Fibroblast of upper back skin (primary cell): ENCODE measurements at places on chromosomes 1 and 21.

DNA sequence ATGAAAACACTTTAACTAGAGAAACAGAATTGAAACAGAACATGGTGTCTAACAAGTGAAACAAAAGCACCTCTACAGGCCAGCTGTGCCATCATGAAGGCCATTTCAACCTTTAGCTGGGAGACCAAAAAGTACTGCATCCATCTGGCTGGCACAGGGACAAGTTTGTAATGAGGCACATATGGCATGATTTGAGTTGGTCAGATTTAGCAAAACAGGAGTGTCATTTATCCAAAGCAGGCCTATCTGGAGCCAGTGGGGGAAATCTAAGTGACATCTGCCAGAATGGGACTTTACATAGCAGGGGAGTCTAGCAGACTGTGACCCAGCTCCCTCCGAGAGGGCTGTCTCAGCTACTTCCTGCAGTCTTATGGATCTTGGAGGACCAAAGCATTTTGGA, 51.9 kb downstream of the DNTTIP2 start:
- peak; percentile 45 for DNase-seq

- DNase-seq: peak; percentile 34
Observed at GRCh38 chr1:154344977-154345837, 19.9 kb downstream of the ATP8B2 start.

- peak; percentile 12 for DNase-seq
Observed at GRCh38 chr1:75796376-75797272, at the start of gene MSH4. Gene MSH4, plus strand, starts transcription at chr1:75796882. Its CDS starts 104 bp downstream, at chr1:75796986.

DNA sequence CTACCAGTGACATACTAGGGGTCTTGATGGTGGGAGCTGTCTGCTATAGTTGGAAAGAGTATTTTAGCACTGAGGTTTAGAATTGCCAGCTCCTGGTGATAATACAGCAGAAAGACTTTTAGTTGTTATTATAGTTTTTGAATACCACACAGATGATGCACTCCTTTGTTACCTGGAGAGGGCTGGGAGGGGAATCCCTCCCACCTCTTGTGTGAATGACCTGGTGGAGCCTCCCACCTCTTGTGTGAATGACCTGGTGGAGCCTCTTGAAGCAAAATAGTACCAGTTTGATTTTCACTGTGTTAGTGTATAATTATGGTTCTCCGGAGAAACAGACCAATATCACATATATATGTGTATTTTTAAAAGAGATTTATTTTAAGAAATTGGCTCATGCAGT, 3.3 kb downstream of the DISP1 start:
- DNase-seq: no peak

GRCh38 chr1:221868593-221869303, 126.9 kb upstream of the DUSP10 start:
- DNase-seq: peak; percentile 82

GRCh38 chr1:90716552-90717355, at the start of gene BARHL2:
Gene BARHL2, minus strand, starts transcription at chr1:90717302. Its CDS starts 107 bp downstream, at chr1:90717195.
- DNase-seq: no peak

GRCh38 chr1:22594396-22594795, 31.1 kb downstream of the EPHA8 start:
- no peak for DNase-seq

DNA sequence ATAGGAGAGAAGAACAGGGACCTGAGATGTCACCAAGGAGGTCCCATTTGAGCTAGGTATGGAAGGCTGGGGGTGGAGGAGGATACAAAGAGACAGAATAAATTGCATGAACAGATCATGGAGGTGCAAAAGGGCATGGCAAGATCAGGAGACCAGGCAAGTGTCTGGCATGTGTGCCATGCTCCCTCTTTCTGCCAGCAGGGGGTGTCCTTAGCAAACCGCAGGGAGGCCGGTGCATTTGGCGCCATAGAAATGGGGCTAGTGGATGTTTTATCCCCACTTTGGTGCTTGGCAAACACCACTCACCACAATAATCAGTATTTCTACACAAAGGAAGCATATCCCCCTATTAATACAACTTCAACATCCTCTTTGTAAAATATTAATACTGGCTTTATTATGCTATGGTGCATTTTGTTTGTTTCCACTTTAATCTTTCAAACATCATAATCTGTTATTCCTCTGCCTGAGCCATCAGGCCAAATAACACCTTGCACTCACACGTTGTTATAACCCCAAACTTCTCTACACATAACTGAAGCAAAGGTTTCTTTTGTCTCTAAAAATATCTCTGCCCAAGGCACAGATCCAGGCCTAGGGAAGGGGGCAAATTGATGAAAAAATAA, 25.9 kb downstream of the S100A6 start:
- peak; percentile 41 for DNase-seq

GRCh38 chr1:1968767-1969504, 34.6 kb downstream of the CFAP74 start:
- DNase-seq: no peak

- DNase-seq: no peak
Observed at GRCh38 chr1:28056129-28056925, 32.1 kb downstream of the EYA3 start.

DNA sequence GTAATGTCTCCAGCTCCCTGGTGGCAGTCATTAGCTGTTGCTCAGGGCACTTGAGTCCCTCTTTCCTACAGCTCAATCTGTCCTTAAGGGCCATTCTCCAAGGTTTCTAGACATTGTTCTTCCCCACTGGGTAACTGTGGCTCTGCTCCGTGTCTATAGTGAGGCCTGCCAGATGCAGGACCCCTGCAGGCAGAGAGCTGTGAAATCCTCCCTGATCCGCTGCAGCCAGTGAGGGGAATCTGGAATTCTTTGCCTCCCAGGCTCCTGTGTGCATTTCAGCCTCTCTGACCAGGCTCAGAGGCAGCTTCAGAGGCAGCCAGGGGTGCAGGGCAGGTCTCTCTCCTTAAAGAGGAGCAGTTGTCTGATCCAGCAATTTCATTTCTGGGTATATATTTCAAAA, 14.4 kb upstream of the IGSF21 start:
- DNase-seq: no peak

GRCh38 chr1:162187687-162188276, 118.3 kb downstream of the NOS1AP start:
- no peak for DNase-seq

GRCh38 chr21:39251326-39251725, 62.1 kb downstream of the BRWD1 start:
- peak; percentile 7 for DNase-seq

DNA sequence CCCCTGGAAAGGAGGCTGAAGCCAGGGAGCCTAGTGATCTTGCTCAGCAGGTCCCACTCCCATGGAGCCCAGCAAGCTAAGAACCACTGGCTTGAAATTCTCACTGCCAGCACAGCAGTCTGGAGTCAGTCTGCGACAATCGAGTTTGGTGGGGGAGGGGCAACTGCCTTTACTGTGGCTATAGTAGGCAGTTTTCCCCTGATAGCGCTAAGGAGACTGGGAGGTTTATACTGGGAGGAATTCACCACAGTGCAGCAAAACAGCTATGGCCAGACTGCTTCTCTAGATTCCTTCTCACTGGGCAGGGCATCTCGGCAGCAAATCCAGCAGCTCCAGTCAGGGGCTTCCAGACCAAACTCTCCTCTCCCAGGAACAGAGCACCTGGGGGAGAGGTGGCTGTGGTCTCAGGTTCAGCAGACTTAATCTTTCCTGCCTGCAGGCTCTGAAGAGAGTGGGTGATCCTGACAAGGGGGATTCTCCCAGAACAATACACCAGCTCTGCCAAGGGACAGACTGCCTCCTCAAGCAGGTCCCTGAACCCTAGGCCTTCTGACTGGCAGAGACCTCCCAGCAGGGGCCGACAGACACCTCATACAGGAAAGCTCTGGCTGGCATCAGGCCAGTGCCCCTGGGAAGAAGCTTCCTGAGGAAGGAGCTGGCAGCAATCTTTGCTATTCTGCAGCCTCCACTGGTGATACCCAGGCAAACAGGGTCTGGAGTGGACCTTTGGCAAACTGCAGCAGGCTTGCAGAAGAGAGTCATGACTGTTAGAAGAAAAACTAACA, 548.5 kb upstream of the NEGR1 start:
- DNase-seq: no peak

DNA sequence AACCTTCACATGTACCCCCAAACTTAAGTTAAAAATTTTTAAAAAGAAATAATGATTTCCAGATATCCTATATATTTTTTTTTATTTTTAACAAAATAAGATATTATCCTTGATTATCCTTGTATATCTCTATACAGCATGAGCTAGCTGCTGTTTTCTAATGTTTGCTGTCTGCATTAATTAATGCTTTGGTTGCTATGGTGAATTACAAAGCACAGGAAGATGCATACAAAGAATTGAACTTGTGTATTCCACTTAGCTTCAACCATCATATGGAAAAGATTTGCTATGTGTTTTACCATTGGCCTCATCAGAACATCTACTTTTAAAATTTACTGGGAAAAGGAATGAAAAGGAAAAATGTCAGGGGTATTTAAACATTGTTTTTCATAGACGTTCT, 35.4 kb downstream of the VPS45 start:
- no peak for DNase-seq

DNA sequence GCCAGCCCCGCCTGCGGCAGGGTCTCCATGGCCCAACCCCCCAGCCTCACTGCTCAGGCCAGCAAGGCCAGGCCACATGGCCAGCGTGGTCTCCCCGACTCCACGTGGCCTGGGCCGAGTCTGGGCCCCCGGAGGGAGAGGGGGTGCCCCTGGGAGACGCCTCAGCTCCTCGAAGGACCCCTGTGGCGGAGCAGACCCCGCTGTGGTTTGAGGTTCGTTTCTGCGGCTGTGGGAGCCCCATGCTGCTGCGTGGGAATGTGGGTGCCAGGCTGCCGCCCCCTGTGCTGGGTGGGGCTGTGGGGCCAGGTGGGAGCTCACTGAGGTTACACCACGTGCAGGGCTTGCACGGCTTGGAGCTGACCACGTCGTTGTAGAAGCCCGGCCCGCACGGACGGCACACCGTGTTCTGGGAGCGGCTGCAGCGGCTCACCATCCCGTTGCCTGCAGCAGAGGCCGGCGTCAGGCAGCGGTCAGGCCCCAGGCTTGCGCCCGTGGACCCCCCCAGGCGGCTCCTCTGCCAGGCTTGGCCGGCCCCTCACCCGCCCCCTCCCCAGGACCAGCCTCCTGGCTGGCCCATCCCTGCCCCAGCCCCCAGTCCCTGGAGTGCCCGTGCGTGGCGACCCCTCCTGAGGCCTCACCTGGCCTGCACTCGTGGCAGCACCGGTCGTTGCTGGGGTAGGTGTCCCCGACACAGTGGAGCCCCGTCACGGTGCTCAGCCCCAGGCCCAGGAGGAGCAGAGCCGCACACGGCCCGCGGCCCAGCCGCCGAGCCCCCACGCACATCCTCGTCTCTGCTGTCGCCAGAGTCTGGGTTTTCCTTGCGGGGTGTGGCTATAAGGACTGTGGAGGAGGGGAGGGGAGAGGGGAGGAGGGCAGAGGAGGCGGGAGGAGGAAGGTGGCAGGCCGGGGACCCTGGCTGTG, at the start of gene TNFRSF4:
TSS of gene TNFRSF4 (minus strand) at position 809 of the 921 bp plus-strand sequence. CDS start at position 783, 26 bp downstream.
- no peak for DNase-seq

GRCh38 chr1:172069534-172069933, 228.2 kb downstream of the DNM3 start:
- DNase-seq: peak; percentile 40

DNA sequence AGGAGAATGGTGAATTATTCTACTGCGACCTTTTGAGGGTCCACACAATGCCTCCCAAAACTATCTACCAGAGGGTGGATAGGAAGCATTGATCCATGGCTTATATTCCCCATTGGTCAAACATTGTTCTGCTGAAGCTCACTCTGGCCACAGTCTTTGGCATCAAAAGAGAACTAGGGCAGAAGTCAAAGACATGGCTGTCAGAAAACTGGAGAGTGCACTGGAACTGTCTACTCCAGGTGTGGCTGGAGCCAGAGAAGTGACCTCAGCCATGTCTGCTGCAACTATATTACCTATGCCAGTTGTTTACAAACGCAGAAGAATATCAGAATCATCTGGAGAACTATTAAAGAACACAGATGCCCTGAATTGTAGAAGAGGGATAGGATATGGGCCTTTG, 238.7 kb upstream of the USP25 start:
- no peak for DNase-seq

DNA sequence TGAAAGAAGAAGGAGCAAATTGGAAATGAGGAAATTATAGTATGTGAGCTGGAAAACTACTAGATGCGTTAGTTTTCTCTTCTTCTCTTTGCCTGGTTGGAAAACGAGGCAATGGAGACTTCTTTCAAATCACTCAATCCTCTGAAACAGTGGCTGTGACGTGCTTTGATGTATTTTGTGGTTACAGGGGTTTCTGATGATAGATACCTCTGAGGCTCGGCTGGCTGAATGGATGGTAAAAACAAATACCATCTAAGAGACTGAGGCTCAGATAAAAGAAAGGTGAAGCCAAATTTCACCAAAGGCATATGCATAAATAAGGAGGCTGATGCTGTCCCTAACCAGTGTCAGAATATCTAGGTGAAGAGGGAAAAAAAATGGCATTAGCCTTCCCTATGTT, 15.1 kb downstream of the MAB21L3 start:
- no peak for DNase-seq

GRCh38 chr1:160662910-160663309, 16.1 kb upstream of the SLAMF1 start:
- DNase-seq: no peak

- DNase-seq: no peak
Observed at GRCh38 chr1:10188133-10188650, 22.2 kb upstream of the KIF1B start.

DNA sequence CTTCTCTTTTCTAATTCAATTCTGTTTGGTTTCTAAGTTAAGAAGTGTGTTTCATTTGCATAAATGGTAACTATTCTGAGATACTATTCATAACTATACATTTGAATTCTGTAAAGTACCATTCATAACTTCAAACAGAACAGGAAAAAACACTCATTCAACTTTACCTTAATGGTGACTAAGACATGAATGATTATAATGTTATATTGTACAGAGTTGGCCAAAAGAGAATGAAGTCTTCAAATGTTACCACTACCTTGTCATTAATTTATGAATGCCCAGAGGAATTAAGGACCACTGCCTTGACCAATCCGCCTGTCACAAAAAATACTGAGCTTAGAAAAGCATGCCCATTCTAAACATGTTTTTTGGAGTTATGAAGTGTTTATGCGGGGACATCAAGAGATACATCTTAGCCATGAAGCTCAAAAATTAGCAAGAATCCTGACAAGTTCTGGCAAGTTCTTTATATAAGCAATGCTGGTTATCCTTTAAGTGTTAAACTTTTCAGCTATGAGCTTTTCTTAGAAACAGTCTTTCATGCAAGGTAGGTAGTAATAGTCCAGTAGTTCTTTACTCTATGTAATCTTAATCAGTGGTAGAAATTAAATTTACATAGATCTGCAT, 7.9 kb downstream of the WASF2 start:
- no peak for DNase-seq

- no peak for DNase-seq
Observed at GRCh38 chr21:32613436-32614043, 1.4 kb upstream of the CFAP298 start.

- peak; percentile 57 for DNase-seq
Observed at GRCh38 chr1:231861541-231862481, 235.2 kb downstream of the DISC1 start.

DNA sequence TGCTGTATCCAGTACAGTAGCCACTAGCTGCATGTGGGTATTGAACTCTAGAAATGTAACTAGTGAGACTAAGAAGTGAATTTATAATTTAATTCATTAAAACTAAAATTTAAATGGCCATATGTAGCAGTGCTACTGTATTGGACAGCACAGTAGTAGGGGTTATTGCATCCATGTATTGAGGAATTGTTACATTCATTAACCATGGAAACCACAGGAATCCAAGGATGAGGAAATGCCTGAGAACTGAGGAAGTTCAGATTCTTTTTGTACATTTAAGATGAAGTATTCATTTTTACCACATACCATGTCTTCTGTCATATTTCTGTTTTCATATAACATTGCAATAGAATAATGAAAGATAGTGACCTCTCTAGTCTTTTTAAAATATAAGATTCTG, 2.6 kb downstream of the MTF2 start:
- DNase-seq: peak; percentile 90

GRCh38 chr1:176720838-176721237, 257.9 kb downstream of the PAPPA2 start:
- no peak for DNase-seq
